ENCODE measurements at places on chromosomes 7 and 10.
A peak's percentile ranks its signal among the peaks of the same experiment; 100 is the strongest.

- DNase-seq: no peak
Observed at GRCh38 chr10:30747633-30748032, 118.1 kb upstream of the LYZL2 start.

- no peak for DNase-seq
Observed at GRCh38 chr7:2796358-2797352, 47.5 kb downstream of the GNA12 start.

- no peak for DNase-seq
Observed at GRCh38 chr7:71769326-71769725, 637.4 kb downstream of the GALNT17 start.

DNA sequence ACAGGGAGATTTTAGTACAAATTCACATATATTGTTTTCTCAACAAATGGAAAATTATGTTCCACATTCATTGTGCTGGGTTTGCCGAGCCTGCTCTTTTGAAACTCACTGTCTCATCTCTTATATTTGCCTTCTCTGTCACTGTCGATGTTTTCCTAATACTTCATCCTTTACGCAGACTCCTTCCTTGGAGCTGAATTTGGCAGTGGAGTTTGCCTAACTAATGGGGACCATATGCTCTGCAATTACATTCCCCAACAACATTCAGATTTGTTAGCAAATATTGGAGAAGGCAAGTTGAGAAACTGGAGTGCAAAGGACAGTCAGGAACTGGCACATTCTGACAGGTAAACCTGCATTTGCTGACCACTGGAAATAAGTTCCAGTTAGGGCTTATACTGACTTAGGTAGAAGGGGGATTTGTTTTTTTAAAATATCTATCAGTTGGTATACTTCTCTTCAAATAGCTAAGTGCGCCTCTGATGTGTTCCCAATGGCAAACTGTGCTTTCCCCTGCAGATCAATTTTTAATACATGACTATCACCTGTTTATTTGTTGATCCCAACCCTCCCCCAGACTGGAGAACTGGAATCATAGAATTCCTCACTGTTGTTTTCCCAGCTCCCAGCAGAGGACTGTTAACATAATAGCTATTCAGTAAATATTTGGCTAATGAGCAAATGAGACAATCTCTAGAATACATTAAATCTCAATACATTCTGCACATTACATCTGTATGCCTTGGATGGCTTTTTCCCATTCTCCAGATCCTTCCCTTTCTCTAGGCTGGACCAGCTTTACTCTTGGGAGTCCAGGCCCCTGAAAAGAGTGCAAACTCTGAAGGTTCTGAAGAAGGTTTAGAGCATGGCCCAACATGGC is 769.3 kb downstream of the KCNMA1 start:
- DNase-seq: peak; percentile 65

DNA sequence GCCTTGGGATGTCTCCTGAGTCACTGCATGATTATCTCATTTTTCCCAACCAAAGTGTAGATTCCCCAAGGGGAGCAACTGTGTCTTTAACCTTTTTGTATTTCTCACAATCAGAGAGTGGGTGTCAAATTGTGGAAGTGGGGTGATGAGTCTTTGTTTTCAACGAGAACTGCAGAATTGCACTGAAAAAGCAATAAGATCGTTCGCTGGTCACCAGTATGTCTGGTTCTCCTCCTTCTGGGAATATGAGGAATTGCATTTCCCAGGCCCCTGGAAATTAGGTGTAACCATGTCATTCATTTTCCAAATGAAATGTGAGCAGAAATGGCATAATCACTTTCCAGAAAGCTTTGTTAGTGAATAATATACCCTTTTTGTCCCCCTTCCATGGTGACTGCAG is 326.9 kb downstream of the GPAM start:
- no peak for DNase-seq

DNA sequence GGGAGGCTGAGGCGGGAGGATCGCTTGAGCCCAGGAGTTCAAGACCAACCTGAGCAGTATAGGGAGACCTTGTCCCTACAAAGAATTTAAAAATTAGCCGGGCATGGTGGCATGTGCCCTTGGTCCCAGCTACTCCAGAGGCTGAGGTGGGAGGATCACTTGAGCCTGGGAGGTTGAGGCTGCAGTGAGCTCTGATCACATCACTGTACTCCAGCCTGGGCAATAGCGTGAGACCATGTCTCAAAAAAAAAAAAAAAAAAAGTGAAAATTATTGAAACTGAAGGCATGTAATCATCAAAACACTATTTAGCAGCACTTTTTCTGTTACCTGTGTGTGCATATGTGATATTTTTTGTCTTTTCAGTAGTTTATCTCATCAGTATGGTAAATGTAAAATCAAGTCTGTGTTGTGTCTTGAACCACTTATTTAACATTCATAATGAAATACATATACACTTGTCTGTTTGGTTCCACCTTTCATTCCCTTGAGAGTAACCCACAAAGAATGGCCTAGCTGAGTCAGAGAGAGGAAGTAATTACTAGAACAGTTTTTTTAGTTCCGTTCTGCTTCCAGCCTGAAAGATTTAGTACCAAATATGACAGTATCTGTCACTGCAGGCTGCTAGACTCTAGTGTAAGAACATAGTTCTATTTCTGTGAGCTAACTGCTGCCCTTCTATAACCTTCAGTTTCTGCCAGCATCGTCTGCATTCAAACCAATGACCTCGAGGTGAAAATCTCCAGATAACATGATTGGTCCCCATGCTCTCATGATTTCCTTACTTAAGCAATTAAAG is 68.6 kb downstream of the MMRN2 start:
- DNase-seq: peak; percentile 31

DNA sequence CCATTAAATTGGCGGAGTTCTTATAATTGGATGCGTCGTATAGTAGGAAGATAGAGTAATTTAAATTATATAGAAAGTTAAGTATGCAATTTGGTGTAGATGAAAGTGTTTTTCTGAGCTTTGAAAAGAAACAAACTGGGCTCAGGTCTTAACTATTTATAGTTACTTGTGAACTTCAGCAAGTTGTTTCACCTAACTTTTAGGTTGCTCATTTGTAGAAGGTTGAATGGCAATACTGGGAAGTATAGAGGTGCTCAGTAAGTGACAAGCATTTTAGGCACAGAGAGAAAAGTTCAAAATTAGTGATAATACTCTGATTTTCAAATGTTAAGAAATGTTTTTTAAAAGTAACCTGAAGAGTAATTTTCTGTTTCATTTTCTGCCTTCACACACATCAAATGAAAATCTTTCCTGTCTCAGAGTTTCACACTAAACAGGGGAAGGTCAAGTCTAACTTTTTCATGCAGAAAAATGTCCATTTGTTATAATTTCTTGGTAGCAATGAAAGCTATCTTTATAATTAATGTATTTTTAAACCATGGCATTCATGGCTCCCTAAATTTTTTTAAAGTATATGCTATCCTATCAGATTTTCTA is 146.5 kb downstream of the PHF14 start:
- DNase-seq: no peak

GRCh38 chr7:74289659-74290552 is 699 bp downstream of the CLIP2 start:
- no peak for DNase-seq

GRCh38 chr10:25174461-25175230 is at the start of gene GPR158:
GPR158 (plus strand) TSS chr10:25175001; CDS start chr10:25175421, 420 bp downstream.
- DNase-seq: peak; percentile 64

DNA sequence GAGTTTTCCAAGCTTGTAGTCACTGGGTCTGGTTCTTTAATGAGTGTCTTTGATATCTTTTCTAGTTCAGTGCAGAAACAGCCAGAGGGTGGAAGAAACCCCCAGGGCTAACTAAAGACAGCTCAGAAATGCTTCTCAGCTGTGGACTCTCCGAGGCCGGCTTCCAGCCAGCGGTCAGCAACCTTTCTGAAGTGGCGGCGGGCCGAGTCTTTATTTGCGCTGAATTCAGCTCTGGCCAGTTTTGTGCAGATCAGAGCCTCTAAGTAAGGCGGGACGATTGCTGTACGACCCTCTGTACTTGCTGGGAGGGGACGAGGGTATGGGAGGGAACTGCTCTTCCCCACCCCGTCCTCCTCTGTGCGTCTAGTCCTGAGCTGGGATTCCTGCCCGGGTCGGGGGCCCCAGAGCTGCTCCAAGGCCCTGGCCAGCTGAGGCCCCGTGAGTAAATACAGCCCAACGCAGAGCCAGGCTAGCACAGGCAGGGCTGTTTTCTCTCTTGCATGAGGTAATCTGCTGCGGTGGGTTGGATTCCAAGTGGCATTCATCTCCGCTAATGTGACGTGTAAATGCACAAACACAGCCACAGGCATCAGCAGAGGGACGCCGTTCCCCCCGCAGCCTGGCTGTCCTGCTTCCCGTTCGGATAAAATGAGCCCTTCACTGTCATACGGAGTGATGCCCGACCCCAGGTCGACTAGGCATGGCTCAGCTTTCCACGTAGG is 159.8 kb downstream of the PIP4K2A start:
- no peak for DNase-seq

- DNase-seq: no peak
Observed at GRCh38 chr7:150944066-150945042, 33.8 kb downstream of the KCNH2 start.

GRCh38 chr7:38940774-38941173 is 31.8 kb upstream of the VPS41 start:
- no peak for DNase-seq

DNA sequence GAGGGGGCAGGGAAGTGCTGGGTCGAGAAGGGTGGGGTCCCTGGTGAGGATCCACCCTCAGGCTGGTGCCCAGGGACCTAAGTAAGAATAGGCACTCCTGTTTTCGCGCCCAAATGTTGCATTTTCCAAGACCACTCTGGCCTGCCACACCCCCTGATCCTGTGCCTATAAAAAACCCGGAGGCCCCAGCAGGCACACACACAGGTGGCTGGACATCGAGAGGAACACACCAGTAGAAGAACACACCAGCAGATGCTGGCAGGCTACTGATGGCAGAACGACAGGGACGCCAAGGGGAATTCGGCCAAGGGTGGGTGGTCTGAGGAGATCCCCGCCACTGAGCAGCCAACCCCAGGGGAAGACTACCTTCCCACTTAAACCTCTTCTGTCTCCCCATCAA is 633.9 kb upstream of the POT1 start:
- DNase-seq: no peak

DNA sequence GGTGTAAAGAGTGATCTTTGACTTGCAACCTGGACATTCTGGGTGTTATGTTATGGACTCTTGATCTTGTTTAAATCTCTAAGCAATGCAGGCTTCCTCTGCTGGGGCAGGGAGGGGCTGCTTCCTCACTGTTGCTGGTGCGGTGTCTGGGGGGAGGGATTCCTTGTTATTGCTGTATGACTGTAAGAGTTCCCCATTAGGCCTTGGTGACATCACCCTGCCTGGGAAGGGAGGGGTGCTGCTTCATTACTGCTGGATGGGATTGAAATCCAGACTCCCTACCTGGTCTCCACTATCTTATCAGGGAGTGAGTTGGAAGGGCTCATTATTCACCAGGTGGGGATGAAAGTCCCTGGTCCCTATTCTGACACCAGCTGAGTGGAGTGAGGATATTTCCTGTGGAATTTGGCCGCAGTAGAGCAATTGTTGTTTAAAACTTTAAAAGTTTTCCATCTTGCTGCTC is 8.8 kb downstream of the OGDH start:
- no peak for DNase-seq

DNA sequence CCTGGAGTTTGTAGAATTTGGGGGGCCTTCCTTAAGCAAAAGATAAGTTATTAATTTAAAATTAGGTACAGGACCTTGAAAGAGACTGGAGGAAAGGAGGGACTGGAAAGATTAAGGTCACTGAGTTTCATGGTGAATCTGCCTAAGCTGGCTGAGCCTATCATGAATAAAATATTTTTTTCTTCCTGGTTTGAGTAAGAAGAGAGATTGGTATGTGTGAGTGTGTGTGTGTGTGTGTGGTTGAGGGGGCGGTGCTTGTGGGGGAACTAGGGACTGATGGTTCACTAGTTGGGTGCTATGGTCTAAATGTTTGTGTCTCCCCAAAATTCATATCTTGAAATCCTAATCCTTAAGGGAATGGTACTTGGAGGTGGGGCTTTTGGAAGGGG is 142.5 kb upstream of the PRKCQ start:
- DNase-seq: no peak

Data from AG09319 (cell line).